Right renal pelvis (tissue), 4 donors: ENCODE measurements at places on chromosomes 11 and 22.

DNA sequence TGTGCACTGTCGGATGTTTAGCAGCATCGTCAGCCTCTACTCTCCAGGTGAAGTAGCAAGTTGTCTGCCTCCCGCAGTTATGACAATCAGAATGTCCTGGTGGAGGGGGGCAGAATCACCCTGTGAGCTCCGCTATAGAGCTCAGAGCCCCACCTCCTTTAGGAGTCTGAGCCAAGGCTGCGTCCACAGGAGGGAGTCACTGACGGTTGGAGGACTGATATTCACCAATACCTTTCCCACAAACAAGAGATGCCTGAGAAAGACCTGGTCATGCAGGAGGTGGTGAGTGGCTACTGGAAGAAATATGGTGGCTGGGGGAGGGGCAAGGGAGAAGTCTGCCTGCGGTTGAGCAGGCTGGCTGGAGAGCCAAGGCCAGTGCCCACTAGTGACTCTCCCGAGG is 41.7 kb upstream of the ADA2 start:
- DNase-seq = no peak

DNA sequence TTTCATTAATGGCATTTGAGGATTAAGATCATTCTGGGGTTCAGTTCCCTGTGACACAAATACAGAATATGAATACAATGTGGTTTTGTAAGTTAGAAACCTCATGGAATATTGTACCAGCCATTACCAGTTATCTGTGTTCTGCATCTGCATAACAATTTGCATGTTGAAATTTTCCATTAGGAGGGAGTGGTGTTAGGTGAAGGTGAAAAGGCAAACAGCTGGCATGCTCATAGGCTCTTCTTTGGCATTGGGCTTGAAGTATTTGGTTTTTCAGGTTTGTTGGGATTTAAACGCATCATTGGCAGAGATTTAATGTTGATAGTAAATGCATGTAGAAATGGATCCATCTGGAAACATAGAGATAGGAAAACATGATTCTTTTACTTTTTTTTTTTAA is 18.6 kb downstream of the RTN3 start:
- DNase-seq = no peak

- DNase-seq = no peak
These were observed 228.5 kb upstream of the SESN3 start for GRCh38 chr11:95459291-95460042.

DNA sequence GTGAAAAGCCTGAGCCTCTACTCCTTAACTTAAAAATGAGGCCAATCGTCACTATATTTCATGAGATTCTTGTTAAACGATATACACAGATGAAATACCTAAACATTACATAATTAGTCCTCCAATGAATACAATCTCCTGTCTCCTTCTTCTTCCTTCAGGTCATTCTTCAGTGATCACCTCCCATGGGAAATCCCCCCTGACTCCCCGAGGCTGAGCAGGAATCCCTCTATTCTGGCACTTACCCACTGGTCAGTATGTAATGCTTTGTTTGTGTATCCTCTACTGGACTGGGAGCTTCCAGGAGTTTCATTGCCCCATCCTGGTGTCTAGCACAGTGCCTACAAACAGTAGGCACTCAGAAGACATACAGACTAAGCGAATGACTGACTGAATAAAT is 52.3 kb downstream of the RAB38 start:
- DNase-seq = no peak

DNA sequence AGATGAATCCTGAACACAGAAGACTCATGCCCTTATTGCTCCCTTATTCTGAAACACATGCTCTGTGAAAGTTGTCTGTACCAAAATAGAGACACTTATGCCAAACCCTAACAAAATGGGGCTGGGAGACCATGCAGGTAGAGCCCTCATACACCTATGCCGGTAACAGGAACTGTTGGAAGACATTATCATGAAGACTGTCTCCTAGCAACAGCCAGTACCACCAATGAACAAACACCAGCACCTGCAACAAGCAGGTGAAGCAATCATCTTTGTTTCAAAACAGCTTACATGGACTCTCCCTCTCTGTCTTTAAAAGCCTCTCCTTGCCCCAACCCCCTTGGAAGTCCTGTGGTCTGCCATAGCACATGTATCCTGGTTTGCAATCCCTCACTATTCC is 17.2 kb downstream of the SLC5A4 start:
- DNase-seq = no peak

- no peak for DNase-seq
These were observed 89.0 kb downstream of the ATXN10 start for GRCh38 chr22:45760682-45761081.

DNA sequence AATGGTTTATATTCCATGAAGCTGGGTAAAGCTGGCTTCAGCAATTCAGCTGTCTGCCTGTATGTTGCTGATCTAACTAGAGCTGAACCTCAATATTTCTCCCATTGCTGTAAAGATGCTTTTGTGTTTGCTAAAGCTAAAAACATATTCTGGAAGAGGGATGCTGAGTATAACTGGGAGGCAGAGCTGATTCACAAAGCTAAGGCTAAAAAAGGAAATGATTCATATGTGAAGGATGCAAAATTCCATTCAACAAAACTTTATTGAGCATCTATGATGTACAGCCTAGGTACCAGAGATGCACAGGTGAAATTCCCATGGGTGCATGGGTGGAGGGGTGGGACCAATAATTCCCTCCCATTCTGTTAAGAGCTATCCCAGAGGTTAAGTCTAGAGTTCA is 193.9 kb downstream of the KIF18A start:
- no peak for DNase-seq

GRCh38 chr22:49966041-49966773 is 5.6 kb downstream of the PIM3 start:
- DNase-seq = no peak

GRCh38 chr11:8926236-8926635 is 6.5 kb downstream of the C11orf16 start:
- no peak for DNase-seq

- no peak for DNase-seq
These were observed 195.9 kb downstream of the BCR start for GRCh38 chr22:23376256-23376655.

DNA sequence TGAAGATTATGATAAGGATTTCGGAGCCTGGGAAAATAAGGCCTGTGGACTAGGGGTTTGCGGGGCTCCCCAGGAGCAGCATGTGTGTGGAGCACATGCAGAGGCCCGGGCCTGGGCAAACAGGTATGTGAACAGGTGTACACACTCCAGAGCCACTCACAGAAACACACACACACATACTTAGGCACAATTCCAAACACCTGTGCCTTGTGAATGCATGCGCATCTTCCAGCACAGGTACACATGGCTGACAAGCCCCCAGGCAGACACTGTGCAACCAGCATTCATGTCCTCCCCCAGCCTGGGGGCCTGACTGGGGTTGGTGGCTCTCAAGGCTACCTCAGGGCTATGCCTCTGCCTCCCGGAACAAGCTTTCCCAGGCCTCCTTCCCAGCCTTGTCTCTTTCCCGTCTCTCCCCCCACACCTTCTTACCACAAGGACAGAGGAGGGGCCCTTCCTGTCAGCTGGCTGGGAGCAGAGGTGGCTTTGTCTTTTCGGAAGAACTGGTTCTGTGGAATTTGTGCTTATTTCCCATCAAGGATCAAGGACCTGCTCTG is 2.6 kb upstream of the P2RY6 start:
- no peak for DNase-seq

DNA sequence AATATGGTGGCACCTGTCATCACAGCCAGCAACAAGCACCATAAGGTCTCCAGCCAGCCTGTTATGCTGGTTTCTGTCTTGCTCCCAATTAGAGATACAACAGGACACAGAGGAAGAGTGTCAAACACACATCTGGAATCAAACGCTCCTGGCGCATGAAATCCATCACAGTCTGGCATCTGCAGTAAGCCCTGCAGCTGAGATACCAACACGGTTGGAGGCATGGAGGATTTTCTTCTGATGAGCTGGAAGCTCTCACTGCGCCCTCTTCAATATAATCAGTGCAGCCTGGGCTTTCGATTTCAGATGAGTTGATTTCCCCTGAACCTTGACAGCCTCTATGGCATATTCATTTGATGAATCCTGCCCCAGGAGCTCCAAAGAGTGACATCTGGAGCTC is 27.8 kb upstream of the CARS1 start:
- no peak for DNase-seq

GRCh38 chr11:111417766-111418435 is 38.8 kb upstream of the POU2AF1 start:
- no peak for DNase-seq

DNA sequence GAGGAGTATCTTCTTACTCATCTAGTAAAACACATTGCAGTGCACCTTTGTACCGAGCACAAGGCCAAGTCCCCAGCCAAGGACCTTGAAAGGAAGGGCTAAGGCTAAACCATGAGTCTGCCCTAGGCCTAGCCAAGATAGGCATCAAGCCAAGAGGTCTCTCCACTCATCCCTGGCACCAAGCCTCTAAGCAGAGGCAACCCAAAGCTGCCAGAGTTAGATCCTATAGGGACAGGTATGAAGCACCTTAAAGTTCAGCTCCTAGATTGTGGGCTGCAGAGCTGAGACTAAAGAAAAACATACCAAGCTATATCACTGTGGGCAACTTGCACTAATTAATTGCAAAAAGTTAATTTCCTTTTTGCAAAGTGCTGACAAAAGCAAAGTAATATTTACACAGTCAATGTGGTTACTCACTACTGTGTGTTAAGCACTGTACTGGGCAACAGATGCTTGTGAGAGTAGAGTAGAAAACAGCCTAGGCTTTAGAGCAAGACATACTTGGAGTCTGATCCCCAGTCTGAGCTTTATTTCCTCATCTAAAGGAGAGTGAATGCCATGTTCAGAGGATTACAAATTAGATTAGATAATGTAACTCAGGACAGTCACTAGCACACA is 7.2 kb downstream of the COA4 start:
- no peak for DNase-seq

- no peak for DNase-seq
These were observed 104.4 kb upstream of the PLET1 start for GRCh38 chr11:112364962-112365481.

DNA sequence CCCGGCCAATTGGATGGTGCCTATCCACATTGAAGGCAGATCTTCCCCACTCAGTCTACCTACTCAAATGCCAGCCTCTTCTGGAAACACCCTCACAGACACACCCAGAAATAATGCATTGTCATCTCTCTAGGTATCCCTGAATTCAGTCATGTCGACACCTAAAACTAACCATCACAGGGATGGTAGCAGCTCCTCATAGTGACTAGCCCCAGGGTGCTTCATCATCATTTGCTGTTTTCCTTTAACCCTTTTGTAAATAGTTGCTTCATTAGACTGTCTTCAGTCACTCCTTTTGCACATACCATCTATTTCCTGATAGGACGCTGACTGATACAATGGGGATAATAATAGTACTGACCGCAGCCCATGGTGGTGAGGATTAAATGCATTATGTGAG is 18.8 kb upstream of the AMOTL1 start:
- DNase-seq = no peak

- DNase-seq = no peak
These were observed 228.4 kb downstream of the BLID start for GRCh38 chr11:121887569-121887968.

DNA sequence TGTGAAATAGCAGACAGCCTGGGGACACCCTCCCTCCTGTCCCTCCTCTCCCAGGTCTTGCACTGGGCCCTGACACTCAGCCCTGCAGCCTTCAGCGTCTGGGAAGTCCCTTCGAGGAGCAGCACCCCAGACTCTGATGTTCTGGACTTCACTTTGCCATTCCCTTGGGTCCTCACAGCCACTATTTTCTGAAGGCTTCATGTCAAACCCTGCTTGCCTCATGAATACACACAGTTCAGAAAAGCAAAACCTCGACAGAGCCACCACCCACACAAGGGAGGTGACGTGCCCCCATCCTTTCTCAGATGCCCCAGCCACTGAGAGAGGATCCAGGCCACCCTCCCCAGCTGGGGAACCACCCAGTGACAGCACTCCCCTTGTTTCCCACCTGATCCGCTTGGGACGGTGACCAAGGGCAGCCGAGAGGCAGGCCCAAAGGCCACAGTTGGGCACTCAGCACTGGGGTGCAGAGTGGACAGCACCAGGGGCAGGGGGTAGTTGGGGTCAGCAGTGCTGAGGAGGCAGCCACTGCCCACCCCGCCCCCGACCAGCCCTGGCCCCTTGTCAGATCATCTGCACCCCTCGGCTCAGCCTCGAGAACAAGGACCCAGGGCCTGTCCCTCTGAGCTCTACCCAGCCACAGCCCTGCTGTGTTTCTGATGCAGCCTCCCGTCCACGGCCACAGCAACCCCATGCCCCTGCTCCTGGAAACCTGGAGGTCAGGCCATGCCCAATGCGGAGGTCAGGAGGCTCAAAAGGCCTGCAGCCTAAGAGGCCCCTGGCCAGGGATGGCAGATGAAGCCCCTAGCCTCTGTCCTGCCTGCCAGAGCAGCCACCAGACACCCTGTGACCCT is 3.1 kb upstream of the TNNT3 start:
- DNase-seq = no peak

DNA sequence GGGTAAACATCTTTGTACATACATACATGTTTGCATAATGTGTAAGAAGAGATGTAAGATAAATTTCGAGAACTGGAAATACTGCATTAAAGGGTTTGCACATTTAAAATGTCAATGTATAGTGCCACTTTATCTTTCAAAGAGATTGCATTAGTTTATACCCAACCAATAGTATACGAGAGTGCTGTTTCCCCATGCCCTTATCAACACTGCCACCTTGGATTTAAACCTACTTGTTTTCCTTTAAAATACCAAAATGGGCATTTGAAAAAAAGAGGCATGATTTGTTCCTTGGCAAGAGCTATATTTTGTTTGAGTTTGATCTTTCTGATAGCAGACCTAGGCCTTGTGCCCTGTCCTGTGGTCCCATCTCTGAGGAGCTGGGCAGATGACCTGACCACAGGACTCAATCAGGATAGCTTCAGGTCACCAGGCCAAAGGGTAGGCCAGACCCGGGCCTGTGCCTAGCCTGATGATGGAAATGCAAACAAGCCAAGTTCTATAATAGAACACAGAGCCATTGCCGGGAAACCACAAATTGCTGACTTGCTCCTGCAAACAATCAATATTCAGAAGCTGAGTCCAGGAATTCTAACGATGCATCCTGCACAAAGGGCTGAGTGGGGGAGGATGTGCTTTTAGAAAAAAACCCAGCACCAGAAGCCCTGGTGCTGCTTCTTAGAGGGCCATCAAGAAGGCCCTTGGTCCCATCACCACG is 16.9 kb upstream of the ALG8 start:
- DNase-seq = no peak

DNA sequence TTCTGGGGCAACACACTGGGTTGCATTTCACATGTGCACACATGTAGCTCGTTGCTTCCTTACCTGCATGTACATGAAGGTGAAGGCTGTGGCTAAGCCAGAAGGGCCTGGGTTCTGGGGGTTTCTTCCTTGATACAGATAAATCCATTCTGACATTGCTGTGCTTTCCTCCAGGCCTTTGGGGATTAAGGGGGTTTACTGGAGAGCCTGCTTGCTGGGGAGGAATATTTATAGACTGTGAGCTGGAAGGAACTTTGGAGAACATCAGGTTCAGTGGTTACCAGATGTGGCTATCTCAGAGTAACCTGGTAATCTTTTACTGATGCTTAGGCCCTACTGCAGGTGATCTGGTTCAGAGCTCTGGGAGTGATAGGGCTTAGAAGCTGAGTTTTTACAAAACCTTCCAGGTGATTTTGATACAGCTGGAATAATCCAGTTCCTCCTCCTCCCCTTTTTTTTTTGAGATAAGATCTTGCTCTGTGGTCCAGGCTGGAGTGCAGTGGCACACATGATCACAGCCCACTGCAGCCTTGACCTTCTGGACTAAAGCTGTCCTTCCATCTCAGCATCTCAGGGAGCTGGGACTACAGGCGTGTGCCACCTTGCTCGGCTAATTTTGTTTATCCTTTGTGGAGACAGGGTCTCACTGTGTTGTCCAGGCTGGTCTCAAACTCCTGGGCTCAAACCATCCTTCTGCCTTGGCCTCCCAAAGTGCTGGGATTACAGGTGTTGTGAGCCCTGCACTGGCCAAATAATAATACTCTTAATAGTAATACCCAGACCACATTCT is 19.9 kb downstream of the ACO2 start:
- DNase-seq = no peak
